ENCODE measurements at places on chromosomes 11 and 22.

GRCh38 chr22:27100789-27101188 is 443.4 kb downstream of the MIAT start:
- peak; percentile 95 for DNase-seq

GRCh38 chr22:16964366-16964765 is 43.7 kb downstream of the GAB4 start:
- no peak for DNase-seq

- peak; percentile 78 for DNase-seq
Measured at GRCh38 chr11:95487391-95487790, 256.4 kb upstream of the SESN3 start.

- no peak for DNase-seq
Measured at GRCh38 chr11:128367573-128367972, 219.8 kb downstream of the ETS1 start.

DNA sequence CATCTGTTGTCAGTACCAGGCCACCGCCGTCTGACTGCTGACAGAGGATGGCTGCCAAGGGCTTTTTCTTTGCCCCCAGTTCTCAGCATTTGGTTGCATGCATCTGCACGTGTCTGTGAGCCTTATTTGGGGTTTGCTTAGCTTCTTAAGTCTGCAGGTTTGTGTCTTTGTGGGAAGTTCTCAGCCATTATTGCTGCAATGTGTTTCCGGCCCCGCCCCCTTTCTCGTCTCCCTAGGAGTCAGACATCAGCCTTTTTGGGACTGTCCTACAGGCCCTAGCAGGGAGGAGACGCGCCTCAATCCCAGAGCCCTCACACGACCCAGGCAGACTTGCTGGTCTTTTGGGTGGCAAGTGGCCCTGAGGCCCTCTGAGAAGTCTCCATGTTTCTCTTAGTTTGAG is 8.0 kb downstream of the MOB2 start:
- DNase-seq = no peak

DNA sequence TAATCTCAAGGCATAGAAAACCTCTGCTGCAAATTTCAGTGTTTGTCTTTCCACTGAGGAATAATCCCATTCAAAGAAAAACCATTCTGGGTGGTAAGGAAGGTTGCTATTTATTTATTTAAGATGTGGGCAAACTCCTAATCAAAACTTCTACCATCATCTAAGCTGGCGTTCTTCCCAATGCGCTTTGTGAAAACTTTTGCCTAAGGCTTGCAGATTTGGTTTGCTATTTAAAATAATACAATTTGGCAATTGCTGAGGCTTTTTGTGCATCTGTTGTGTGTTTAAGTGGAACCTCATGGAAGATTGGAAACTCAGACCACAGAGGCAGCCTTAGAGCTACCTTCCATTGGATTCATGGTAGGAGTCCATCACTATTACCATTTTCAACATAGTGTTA is 309.0 kb downstream of the BLID start:
- DNase-seq = no peak

GRCh38 chr11:19441752-19442553 is 201.2 kb upstream of the E2F8 start:
- DNase-seq = peak; percentile 97

- DNase-seq = no peak
Measured at GRCh38 chr22:35860837-35861236, 143.2 kb downstream of the APOL5 start.

- DNase-seq = peak; percentile 48
Measured at GRCh38 chr22:50505276-50505775, 2.2 kb downstream of the LMF2 start.

- no peak for DNase-seq
Measured at GRCh38 chr22:37235897-37236607, 8.0 kb downstream of the RAC2 start.

- peak; percentile 29 for DNase-seq
Measured at GRCh38 chr11:76663486-76663810, 7.1 kb downstream of the LRRC32 start.

GRCh38 chr11:128789497-128790150 is 77.5 kb downstream of the KCNJ1 start:
- DNase-seq = no peak

DNA sequence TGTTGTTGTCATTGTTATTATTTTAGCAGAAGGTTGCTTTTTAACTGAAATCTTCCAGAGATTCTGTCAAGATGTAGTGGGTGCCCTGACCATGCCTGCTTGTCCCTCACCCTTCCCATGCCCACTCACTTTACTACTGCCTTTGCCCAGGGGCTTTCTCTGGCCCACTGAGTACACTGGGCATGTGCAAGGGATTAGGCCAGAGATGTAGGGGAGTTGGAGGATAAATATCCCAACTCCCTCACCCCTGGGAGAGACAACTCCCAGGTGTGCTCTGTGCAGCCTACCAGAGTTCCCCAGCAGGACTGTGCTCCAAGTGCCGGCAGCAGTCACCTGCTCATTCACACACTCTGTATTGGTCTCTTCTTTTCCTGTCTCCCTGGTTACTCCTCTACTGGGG is 559.1 kb downstream of the MIAT start:
- peak; percentile 40 for DNase-seq

DNA sequence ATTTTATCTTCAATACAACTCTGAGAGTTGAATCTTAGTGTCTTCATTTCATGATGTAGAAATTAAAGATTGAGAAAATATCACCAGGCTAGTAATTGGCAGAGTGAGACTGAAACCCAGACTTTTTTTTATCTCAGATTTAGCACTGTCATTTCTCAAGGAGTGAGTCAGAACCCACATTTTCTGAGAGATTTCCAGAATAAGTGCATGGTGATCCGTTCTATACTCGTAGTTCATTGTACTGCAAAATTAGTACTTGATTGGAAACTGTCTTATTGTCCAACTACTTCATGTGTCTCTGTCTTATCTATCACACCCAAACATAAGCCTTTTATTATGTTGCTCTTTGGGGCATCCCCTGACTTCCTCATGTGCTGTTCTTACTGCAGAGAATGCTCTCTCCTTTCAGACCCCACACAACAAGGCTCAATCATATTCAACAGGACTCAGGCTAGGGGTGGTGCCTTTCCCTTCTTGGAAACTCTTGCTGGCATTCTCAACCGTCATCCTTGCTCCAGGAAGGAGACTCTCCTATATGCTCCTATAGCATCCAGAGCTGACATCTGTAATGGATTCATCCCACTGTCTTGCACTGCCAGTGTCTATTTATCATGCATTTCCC is 76.7 kb upstream of the BLID start:
- no peak for DNase-seq

DNA sequence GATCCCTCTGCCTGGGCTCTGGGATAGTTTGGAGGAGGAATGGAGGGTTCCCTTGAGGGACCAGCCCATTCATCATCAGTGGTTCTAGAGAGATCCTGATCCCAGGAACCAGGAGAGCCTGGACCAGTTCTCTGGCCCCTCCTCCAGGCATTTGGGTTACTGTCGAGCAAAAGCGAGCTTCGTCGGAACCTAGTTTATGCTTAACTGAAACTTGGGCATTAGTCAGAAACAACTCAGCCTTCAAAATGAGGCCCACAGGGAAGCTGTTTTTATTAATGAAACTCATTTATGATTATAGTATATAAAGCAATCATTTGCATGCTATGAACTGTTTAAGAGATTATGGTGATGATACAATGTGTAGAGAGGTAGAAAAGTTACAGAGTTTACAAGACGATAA is 61.4 kb downstream of the LIF start:
- DNase-seq = no peak

DNA sequence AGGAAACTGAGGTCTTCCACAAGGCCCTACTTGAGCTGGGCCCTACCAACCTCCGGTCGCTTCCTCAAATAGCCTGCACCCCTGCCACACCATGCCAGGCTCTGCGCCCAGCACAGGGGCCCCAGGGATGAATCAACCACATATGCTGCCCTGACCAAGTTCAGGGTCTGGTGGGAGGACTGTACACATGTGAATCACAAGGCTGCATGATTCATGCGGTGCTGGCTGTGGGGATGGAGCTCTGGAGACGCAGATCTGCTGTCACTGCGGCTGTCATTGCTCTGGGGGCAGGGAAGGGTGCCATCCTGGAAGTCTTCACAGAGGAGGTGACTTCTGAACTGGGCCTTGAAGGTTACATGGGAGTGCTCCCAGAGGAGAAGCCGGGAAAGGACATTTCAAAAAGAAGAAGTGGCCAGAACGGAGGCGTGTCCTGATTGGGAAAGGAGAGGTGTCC is 21.5 kb downstream of the CYTH4 start:
- peak; percentile 71 for DNase-seq

GRCh38 chr11:962688-963087 is 37.0 kb downstream of the AP2A2 start:
- DNase-seq = no peak

DNA sequence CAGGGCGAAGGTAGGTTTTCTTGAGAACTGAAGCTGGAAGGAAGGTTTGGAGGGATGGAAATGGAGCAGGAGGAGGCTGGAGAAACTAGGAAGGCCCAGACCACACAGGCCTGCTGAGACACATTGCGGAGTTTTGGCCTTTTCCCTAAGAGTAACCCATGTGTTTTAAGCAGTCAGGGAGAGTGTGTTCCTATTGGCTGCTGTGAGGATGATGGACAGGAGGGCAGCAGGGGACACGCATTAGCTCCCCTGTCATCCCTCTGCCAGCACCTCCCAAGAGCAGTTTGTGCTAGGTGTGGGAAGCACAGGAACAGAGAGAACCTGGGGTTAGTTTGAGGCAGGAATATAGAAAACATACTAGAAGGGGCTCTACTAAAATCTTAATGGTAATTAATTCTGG is 842.1 kb downstream of the TBC1D22A start:
- no peak for DNase-seq

DNA sequence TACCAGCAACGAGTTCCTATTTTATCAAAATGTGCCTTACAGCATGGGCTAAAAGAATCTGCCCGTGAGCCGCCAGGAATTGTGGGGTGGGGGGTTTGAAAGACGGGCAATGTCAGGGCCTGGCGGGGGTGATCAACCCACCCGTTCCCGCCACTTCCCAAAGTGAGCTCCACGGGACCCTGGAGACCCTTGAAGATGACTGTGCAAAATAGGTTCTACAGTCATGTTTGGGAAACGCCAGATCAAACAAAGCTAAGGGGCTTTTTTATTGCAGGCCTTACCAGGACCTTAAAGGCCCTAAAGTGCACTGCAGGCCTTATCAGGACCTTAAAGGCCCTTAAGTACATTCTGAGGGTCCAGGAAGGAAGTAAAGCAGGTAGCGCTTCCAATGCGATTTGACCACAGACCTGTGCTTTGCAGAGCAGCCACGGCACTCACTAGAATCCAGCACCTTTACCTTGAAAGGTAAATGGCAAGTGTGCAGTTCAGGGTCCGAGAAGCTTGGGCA is 404.1 kb downstream of the SHANK2 start:
- no peak for DNase-seq

GRCh38 chr22:50016308-50016987 is 3.9 kb upstream of the IL17REL start:
- DNase-seq = peak; percentile 50

- no peak for DNase-seq
Measured at GRCh38 chr11:126601136-126601535, 245.7 kb downstream of the ST3GAL4 start.

DNA sequence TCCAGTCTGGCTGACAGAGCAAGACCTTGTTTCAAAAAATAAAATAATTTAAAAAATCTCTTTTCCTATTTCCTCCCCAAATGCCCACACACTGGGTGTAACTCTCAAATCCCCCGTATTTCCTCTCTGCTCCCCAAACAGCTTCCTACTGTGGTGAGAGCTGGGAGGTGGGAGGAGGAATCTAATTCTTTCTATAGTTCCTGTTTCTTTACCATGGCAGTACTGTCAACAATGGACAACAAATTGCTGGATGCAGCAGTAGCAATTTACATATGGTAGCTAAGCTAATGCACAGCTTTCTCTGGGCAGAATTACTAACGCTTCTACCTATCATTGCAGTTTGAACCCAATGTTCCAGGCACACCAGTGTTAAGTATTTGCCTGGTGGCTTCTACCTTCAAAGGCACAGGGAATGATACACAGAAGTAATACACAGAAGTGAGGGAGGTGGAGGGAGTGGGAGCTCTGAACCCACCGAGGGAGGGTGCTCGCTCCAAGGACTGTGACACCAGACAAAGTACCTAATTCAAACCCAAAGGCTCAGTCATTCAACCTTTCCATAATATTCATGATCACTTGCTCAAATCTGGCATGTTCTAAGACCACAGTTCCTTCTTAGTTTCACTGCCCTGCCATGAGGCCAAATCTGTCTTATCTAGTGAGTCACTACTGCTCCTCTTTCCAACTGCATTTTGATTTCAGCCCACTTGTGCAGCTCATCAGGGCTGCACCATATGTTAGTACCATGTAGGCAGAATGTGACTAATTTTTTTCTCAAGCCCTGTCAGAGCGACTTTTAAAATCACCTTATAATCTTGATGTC is 37.9 kb downstream of the CELF1 start:
- no peak for DNase-seq

DNA sequence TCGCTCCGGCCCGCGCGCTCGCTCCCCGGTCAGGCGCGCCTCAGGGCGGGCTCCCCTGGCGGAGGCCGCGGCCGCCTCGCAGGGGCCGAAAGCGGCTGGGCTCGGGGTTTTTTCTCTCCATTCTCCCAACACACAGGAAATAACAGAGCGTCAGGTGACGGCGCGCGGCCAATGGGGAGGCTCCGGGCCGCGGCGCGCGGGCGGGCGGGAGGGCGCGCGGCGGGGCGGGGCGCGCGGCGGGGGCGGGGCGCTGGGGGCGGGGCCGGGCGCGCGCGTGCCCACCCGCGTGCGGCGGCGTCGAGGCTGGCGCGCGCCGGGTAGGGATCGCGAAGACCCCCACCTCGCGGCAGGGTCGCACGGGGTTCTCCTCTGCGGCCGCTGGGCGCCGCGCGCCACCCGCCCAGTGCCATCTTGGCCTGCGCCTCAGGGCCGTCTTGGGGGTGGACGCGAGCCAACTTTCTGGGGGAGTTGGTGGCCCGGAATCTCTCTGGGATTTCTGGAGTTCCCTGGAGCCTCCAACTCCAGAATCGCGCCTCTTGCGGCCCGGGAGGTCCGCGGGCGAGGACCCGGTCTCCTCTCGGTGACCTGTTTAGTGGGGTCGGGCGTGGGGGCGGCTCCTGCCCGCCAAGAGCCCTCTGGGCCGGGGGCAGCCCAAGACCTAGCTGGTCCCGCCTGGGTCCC is at the start of gene TCF20:
Gene TCF20, minus strand, starts transcription at position 144 of the 681 bp plus-strand sequence. CDS start 55,348 bp downstream, outside the sequence.
- peak; percentile 86 for DNase-seq

GRCh38 chr11:123484448-123484847 is 54.4 kb downstream of the GRAMD1B start:
- no peak for DNase-seq

All from islet precursor cell (in vitro differentiated cells).